NCI-H1048 (cell line): ENCODE measurements at places on chromosomes 5 and 9.

- no peak for DNase-seq
Measured at GRCh38 chr9:131530546-131530919, 530 bp downstream of the UCK1 start.

- no peak for DNase-seq
Measured at GRCh38 chr5:56941981-56942380, 9.9 kb downstream of the MIER3 start.

- no peak for DNase-seq
Measured at GRCh38 chr9:35827486-35827885, 1.0 kb downstream of the FAM221B start.

GRCh38 chr5:172925336-172925948 lies 33.8 kb upstream of the RPL26L1 start:
- no peak for DNase-seq

DNA sequence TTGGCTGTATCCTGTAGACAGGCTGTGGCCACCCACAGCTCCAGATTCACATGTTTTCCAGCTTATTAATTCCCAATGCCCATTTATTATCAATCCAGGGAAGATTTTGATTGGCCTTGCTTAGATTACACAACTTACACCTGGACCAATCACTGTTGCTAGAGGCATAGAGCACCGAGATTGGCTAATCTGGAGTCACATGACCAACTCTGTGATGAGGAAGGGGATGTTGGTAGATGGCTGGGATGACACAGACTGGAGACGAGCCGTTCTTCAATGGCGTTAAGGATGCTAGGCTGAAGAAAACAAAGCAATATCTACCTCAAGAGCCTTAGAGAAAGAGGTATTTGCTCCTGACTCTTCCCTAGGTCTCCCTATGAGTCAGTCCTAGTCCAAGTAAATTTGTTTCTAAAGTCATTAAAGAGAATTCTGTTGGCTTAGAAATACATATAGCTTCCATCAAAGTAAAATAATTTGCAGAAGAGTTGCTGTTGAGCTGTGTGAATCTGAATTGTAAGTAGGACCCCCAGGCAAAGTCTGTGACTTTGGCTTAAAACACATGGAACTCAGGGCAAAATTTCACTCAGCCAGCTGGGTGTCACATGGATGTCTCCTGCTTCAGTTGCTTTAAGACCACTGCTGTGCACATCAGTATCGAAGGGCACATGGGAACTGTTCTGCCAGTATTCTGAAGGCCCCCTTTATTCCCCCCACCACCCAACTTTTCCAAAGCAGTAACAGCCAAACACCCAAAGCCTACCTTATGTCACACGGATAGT lies 326.4 kb upstream of the KLF4 start:
- DNase-seq: no peak

GRCh38 chr5:74850789-74851425 lies 15.3 kb downstream of the FAM169A start:
- no peak for DNase-seq
